ENCODE measurements at places on chromosomes 11 and 22.

- no peak for DNase-seq
Observed at GRCh38 chr22:17155941-17156340, 3.1 kb downstream of the HDHD5 start.

DNA sequence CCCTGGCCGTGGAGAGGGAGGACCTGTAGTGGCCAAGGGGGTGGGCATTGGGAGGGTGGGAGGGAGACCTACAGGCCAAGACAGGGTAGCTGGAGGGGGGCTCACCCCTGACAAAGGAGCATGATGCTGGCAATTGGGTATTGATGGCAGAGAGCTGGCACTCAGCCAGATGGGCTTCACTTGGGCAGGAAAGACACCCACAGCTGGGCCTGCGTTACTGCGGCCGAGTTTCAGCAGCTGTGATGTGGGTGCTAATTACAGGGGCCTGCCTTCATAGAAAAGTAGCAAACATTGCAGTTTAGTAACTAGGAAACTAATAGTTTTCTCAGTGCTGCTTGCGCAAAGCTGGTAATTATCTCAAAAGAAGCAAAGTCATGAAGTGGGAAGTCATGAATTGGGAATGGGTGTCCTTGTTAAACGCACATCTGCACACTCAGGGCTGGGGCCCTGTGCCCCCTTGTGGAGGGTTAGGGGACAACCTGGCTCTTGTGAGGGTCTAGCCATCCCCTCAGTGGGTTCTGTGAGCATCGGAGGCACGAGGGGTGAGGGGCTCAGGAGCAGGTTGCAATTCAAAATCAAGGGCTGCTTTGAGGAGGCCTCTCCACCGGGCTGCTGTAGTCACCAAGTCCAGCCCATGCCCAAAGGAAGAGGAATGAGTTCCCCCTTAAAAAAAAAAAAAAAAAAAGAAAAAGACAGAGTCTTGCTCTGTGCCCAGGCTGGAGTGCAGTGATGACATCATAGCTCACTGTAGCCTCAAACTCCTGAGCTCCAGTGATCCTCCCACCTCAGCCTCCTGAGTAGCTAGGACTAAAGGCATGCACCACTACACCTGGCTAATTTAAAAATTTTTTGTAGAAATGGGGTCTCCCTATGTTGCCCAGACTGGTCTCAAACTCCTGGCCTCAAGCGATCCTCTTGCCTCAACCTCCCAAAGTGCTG is 24.4 kb upstream of the TXNRD2 start:
- DNase-seq = peak; percentile 11

DNA sequence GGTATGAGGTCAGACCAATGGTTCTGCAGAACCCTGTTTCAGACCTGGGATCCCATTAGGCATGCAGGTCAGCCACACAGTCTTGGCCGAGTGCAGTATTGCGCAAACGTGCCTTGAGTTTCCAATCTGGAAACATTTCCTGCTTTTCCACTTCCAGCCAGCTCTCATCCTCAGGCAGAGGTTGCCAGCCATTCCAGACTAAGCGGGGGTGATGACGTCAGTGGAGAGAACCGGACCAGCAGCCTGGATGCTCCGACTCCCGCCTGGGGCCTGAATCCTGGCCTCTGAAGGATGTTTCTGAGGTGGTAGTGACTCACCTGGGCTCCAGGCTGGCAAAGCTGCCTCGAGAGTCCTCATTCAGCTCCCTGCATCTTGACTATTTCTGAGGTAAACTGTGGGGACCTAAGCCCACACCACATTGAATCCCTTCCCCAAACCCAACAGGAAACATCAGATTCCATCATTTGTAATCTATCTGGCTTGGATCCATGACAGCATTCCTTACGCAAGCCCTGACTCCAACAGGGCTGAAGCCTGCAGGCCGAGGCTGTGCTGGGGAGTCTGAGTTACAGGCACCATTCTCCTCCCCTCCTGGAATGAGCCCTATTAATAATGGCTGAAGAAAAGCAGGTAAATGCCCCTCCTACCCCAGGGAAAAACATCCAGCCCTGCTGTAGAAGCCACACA is 83.0 kb downstream of the ABTB2 start:
- DNase-seq = no peak

DNA sequence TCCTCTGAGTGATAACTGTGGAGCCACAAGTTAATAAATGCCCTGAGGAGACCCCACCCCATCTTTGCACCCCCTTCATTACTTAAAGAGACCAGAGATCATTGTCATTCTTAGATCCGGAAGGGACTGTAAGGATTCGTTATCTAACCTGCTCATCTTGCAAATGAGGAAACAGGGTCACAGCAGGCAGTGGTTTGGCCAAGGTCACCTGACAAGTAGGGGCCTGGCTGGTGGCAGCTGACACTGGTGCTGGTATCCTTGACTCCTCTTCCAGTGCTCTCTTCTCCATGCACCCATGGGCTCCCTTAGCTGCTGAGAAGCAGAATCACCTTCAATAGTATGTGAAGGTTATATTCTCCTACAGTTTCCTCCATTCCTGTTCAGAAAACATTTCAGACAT is 151.6 kb downstream of the GRIK4 start:
- no peak for DNase-seq

DNA sequence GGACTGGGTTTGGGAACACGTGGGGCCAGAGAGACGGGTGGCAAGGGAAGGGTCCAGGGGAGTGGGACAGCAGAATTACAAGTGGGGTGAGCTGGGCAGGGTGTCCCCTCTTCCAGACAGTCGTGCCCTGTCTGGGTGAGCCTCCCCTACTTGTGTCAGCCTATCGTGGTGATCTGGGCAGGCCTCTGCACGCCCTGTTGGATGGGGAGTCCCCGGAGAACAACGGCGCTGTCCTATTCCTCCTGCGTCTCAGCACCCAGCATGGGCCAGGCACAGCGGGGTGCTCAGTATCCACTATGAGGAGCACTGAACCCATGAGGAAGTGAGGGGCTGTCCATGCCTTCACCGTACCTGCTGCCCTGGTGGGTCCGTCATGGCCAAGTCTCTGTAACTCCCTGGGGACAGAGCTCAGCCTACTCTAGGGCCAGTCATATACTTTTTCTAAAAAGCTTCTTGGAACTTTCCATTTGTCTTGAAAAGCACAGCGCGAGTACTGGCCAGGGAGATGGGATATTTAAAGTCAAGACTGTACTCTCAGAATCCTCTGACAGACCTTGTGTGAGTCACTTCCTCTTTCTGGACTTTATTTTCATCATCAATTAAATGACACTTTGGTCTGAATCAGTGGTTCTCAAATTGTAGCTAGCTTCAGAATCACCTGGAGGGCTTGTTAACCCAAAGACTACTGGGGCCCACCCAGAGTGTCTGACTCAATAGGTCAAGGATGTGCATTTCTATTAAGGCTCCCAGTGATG is 81.7 kb upstream of the NECTIN1 start:
- no peak for DNase-seq

DNA sequence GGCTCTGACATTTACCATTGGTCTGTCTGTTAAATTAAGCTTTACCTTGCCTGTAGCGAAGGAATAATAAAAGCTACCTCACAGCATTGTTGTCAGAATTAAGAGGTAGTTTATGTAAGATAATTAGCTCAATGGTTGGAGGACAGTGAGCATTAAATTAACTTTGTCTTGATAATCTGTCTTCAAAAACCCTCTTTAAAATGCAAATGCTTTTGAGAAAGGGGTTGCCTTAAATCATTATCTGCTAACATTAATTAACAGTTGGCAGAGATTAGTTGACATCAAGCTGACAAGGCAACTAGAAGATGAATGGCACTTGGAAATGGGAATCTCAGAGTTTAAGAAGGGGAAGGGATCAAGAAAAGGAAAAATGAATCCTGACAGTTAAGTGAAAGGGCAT is 761.1 kb upstream of the ARHGAP42 start:
- no peak for DNase-seq

GRCh38 chr22:45878051-45878781 is 98.7 kb downstream of the WNT7B start:
- peak; percentile 93 for DNase-seq

- DNase-seq = peak; percentile 12
Observed at GRCh38 chr22:36619797-36620399, 83.7 kb downstream of the CACNG2 start.

GRCh38 chr22:48144318-48144717 is 1381.9 kb downstream of the TBC1D22A start:
- no peak for DNase-seq

DNA sequence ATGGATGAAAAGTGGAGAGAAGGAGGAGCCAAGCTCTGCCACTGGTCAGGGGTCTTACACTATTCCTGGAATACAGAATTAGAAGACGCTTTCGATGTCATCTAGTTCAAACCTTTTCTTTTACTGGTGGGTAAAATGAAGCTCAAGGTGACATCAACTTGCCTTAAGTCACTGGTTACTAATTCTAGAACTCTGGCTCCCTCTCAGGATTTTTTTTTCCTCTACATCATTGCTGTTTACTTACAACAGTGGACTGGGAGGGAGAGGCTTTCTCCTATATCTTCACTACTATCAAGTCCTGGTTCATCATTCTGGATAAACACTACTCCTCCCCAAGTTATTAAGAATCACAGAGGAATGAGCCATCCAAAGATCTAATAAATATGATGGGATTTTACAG is 82.9 kb downstream of the ETS1 start:
- DNase-seq = no peak

DNA sequence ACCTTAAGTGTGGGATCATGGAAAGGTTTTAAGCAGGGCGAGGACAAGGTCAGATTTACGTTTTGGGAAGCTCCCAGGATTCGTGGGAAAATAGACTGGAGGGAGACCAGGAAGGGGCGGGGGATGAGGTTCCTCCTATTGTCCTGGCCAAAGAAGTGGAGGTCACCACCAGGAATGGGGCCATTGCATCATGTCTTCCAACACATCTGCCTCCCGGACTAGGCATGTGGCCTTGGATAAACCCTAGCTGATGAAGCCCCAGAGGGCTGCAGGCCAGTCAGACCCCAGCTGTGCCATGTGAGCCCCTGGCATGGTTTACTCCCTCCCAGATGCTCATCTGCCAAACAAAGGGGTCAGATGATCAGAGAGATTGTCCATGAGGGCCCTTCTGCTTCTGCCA is 11.5 kb upstream of the YWHAH start:
- DNase-seq = no peak

- no peak for DNase-seq
Observed at GRCh38 chr11:84437071-84437980, 1151.2 kb upstream of the CCDC90B start.

DNA sequence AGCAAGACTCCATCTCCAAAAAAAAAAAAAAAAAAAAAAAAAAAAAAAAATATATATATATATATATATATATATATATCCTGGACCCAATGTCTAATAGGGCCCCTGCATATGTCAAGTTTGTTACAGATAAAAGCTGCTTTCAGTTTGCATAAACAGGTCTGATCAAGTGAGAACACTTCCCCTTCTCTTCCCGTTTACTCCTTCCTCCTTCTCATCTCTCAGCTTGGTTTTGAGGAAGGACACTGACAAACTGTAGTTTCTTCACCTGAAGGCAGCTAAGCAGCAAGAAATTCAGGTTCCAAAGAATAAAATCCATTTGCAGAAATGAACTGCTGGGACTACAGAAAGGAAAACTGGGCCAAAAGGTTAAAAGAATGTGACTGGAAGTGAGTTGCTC is 11.7 kb downstream of the THOC5 start:
- DNase-seq = no peak

GRCh38 chr11:67254798-67255197 is 11.5 kb upstream of the GRK2 start:
- DNase-seq = no peak

- peak; percentile 36 for DNase-seq
Observed at GRCh38 chr11:78354408-78355308, 63.0 kb downstream of the GAB2 start.

GRCh38 chr11:35978183-35978582 is 34.3 kb downstream of the LDLRAD3 start:
- no peak for DNase-seq

DNA sequence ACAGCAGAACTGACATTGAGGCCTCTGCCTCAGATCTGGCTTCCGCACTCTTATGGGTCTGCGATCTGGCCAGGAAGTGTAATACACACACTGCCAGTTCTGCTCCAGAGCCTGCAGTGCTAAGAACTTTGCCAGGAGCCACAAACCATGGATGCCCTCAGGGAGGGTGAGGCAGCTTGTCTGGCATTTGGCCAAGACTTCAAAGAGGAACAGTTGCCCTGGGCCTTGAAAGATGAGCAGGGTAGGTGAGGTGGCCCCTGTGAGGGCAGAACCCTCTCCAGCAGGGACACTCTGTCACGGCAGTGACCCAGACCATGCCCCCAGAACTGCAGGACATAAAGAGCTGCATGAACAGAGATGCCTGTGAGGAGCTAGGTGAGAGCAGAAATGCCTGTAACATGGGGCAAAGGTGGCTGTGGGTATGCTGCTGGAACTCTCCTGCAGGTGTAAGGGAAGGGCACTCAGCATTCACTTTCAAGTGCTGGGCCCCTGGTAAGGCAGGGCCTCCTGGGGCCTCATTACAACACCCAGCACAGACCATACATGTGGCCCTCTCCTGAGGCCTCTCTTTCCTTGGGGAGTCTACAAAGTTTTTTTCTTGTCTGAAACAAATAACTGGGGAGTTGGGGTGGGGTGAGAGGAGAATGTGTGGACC is 47.3 kb downstream of the NEU3 start:
- DNase-seq = peak; percentile 44

- DNase-seq = no peak
Observed at GRCh38 chr11:83726316-83726715, 440.1 kb upstream of the CCDC90B start.

- no peak for DNase-seq
Observed at GRCh38 chr11:126790550-126791081, 210.0 kb downstream of the KIRREL3 start.

GRCh38 chr11:123083623-123084029 is 21.7 kb upstream of the HSPA8 start:
- peak; percentile 73 for DNase-seq

- no peak for DNase-seq
Observed at GRCh38 chr11:71285111-71285510, 32.7 kb upstream of the SHANK2 start.

GRCh38 chr11:44364596-44364995 is 54.7 kb upstream of the ALX4 start:
- DNase-seq = no peak

- peak; percentile 29 for DNase-seq
Observed at GRCh38 chr11:73152861-73153483, 10.9 kb upstream of the FCHSD2 start.

DNA sequence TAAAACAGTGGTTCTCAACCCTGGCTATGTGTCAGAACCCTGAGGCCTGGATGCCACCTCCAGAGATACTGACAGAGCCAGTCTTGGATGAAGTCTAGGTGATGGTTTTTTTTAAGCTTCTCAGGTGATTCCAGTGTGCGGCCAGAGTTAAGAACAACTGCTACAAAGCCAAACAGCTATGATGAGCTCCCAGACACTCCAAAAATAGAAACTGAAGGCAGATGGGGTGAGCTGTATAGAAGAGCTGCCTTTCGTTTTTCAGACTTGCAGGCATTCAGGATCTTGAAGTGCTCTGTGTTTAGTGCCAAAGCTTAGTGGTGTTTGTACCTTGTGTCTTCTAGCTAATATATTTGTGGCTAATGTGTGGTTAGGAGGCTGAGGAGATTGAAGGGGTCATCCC is 14.2 kb downstream of the SCUBE2 start:
- peak; percentile 9 for DNase-seq

- DNase-seq = no peak
Observed at GRCh38 chr11:134289789-134290188, 13.6 kb downstream of the GLB1L3 start.
